Astrocyte (in vitro differentiated cells and primary cell): ENCODE measurements at places on chromosomes 12 and 14.

DNA sequence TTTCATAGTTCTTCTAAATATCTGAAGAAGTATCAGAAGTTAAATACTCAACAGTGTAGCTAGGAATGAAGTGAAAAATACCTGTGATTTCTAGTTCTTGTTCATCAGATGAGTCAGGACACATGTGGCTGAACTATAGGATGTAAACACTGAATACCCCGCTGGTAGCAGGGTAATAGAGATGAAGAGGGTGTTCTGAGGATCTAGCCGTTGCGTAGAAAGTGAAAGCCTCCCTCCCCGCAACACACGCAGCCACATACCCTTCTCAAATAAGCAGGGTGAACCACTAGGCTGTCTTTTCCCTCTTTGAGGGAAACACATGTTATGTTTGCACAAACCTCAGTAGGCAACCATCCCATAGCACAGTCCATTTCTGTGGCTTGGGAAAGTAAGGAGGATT is 16.4 kb upstream of the RNASE12 start:
- no peak for DNase-seq

GRCh38 chr14:44107156-44107555 is 399.9 kb downstream of the FSCB start:
- DNase-seq, result no peak

- DNase-seq, result no peak
Observed at GRCh38 chr12:75447691-75448393, 32.7 kb upstream of the GLIPR1 start.

DNA sequence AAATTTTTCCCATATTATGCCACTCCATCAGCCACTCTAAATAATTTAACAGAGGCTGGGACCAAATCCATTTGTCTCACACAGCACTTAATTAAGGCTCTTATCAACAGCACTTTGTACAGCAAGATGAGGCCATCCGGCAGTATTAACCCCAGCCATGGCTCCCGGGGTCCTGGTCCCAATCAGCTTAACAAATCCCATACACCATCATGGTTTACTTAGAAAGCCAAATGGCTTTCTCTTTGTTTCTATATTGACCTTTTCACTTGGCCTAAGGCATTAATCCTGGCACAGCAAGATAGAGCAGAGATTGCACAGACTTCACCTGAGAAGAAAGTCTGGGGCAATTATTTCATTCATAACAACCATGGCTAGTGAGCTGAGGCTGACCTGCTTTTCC is 38.6 kb downstream of the SPTSSA start:
- no peak for DNase-seq

DNA sequence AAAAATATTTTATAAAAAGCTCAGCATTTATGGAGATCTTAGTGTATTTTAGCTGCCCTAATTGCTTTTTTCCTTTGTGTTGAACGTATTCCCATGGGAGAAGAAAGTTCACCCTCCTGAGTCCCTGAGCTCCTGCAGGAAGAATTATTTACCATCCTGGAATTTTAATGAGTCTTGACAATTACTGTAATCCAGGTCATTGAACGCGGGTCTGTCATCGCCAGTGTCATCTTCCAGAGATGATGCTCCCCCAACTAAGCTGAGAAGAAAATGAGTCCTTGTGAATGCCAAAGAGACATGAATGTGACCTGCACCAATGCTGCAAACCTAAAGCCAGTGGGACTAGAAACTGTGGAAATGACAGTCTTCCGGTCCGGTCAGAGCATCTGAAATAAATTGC is 129.5 kb downstream of the FBXL14 start:
- no peak for DNase-seq

DNA sequence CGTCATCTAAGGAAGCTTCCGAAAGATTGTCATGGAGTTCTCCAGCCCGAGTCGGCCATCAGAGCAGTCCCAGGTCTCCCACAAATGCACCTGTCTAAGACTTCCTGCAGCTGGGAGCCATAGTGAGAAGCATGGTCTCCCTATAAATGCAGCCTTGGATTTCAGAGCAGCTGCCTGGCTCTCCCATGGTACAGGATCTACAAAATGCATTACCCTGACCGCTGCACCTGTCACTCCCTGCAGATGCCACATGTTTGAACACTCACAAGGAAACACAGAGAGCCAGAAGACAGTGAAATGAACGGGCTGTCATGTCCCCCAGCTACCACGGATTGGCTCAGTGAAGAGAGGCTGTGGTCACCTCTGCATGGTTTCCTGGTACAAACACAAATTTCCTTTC is 702.7 kb downstream of the MED13L start:
- DNase-seq, result no peak

- DNase-seq, result no peak
Observed at GRCh38 chr12:38983117-38983571, 77.8 kb upstream of the CPNE8 start.

- no peak for DNase-seq
Observed at GRCh38 chr12:46674800-46675199, 151.0 kb downstream of the SLC38A4 start.

- no peak for DNase-seq
Observed at GRCh38 chr14:94173471-94173884, 644 bp upstream of the PPP4R4 start.

GRCh38 chr14:92510972-92511371 is 2.6 kb upstream of the RIN3 start:
- DNase-seq, result no peak

- DNase-seq, result peak; percentile 31
Observed at GRCh38 chr12:49502590-49502989, 36.2 kb upstream of the KCNH3 start.

- DNase-seq, result no peak
Observed at GRCh38 chr12:112480931-112481330, 62.2 kb downstream of the PTPN11 start.

- no peak for DNase-seq
Observed at GRCh38 chr12:120394483-120395367, 25.8 kb upstream of the MSI1 start.

- no peak for DNase-seq
Observed at GRCh38 chr14:74981462-74981782, 21.3 kb upstream of the EIF2B2 start.

GRCh38 chr12:112342587-112342986 is 39.6 kb downstream of the HECTD4 start:
- no peak for DNase-seq

GRCh38 chr14:100895411-100895810 is 8.1 kb downstream of the RTL1 start:
- DNase-seq, result no peak

- DNase-seq, result no peak
Observed at GRCh38 chr12:12482150-12482761, 80.4 kb downstream of the DUSP16 start.

- peak; percentile 10 for DNase-seq
Observed at GRCh38 chr14:81990312-81990761, 456.7 kb upstream of the SEL1L start.

DNA sequence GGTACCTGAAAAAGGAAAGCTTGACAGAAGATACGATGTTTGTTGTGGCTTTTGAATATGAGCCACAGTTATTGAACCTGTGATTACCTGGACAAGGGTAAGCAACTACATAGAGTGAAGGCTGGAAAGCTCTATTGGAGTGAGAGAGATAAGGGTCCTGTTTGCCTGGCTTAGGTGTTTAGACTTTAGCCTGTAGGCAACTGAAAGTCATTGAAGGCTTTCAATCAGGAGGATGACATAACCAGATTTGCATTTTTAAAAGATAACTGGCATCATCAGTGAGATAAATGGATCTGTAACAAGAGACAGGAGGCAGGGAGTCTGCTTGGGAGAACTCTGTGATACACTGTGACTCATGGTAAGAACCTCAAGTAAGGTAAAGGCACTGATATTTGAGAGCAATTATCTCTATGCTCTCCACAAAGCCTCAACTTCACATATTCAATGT is 128.9 kb upstream of the SOX5 start:
- peak; percentile 36 for DNase-seq

GRCh38 chr12:101891462-101891971 is 14.1 kb downstream of the DRAM1 start:
- DNase-seq, result peak; percentile 90

DNA sequence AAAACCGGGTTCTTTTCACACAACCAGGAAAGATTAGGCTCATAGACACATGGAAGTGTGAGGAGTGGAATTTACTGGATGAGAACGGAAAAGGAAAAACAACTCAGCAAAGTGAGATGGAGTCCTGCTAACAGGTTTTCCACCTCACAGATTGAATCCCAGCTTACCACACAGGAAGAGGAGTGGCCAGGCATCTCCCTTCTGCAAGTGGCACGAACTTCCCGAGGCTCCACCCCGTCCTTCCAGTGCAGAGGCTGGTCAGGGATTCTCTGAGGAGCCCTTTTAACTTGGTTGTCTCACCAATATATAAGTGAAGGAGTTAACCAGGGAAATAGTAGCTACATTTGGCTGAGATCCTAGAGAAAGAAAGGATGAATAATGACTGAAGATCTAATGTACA is 102.8 kb downstream of the SCAF11 start:
- no peak for DNase-seq

DNA sequence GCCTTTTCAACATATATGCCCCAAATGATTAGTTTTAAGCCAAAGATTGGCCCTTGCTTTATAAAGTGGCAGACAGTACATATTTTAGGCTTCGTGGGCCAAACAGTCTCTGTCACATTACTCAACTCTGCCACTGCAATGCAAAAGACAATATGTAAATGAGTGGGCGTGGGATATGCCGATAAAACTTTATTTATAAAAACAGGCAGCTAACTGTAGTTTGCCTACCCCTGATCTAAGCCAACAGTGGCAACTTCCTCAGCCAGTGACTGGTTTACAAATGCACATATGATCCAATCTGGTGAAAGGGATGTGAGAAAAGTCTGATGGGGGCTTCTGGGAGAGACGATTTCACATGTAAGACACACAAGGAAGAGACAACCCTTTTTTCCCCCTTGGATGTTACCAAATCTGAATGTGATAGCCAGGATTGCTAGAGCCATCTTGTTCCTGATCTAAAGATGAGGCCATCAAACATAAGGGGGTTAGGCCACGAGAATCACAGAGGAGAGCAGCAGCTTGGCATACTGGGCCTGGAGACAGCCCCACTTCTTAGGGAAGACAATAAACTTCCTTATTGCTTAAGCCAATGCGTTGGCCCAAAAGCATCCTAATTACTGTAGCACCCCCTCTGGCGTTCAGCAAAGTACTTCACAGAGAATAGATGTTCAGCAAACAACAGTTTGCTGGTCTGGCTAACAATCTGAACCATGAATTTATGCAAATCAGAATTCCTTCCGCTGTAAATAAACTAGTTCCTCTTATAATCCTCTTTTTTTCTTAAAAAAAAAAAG is 75.2 kb upstream of the TMCC3 start:
- DNase-seq, result peak; percentile 20

DNA sequence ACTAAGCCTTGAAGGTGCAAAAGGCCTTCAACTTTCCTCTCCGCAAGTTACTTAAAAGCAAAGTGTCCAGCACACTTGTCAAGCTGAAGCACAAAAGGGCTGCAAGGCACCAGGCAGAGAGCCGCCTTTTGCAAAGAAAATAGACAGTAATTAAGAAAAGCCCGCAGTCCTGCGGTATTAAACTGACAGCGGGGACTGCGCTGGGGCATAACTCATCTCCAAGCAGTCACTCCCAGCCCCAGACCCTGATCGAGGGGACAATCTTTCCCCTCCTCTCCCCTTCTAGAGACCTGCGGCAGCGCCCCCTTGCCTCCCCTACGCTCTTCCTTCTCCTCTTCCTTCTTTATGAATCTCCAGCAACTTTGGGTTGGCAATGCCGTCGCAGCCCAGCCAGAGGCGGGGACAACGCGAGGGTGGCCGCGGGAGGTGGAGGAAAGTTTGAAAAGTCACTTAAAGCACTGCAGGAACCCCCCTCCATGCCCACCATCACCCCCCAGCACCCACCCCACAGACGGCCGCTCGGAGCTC is 200.9 kb upstream of the CAND1 start:
- no peak for DNase-seq

DNA sequence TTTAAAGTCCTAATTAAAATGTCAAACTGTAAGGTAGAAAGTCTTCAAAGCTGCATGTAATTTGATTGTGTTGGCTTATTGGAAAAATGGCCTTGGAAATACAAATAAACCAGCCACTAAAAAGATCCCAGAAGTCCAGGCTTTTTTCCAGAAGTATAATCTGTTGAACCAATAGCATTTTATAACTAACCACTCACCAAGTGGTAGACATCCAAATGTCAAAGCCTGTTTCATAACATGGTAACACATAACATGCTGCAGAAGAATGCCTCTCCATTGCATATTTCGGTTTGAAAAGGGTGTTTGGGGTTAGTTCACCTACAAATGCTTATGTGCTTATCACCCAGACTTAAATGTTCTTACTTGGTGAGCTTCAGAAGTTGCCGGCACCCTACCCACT is 183.7 kb upstream of the DIO2 start:
- DNase-seq, result no peak

- no peak for DNase-seq
Observed at GRCh38 chr14:42862114-42862513, 1255.4 kb downstream of the LRFN5 start.

DNA sequence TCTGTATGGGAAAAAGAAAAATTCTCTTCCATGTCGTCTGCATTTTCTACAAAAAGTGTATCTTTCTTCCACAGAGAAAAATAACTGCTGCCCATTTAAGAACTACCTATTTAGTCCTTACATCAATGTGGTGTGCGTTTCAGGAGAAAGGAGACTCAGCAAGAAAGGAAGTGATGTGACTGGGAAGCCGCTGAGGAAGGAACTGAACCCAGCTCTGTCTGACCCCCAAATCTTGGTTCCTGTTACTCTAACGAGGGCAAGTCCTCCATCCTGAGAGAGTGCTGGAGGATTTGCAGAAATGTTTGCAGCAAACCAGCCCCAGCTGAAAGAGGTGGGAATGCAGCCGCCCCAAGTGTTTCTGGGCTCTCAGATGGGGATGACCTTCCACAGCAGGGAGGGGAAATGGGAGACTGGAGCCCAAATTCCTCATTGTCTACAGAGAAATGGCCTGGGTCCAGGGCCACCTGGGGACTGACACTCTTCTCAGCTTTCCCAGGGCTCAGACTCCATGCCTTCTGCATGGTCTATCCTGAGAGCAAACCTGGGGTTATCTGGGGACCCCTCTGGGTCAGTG is 6.7 kb upstream of the MLEC start:
- no peak for DNase-seq

GRCh38 chr12:15592934-15593333 is 196.3 kb downstream of the EPS8 start:
- DNase-seq, result peak; percentile 7

GRCh38 chr12:56978397-56979138 is 21.2 kb upstream of the RDH16 start:
- DNase-seq, result no peak

- no peak for DNase-seq
Observed at GRCh38 chr14:91835197-91835919, 32.0 kb downstream of the TC2N start.

DNA sequence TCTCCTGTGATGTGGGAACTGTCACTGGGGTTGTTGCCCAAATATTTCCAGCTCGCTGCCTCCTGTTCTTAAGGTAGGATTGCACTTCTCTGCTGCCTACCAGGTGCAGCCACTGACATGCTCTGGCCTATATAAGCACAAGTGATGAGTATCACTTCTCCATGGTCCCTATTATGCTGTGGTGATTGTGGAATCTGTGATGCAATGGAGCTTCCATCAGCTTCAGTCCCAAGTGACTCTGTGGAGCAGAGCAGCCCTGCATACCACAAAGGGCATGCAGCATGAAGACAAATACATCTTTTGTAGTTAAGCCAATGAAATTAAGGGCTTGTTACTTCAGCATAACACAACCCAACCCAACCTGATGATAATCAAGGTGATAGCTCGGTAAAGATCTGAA is 43.5 kb downstream of the CKAP4 start:
- DNase-seq, result no peak
